NCI-H1092 treated with DMSO at 0.1 percent for 48 hours (cell line): ENCODE measurements at places on chromosomes 3 and 15.

DNA sequence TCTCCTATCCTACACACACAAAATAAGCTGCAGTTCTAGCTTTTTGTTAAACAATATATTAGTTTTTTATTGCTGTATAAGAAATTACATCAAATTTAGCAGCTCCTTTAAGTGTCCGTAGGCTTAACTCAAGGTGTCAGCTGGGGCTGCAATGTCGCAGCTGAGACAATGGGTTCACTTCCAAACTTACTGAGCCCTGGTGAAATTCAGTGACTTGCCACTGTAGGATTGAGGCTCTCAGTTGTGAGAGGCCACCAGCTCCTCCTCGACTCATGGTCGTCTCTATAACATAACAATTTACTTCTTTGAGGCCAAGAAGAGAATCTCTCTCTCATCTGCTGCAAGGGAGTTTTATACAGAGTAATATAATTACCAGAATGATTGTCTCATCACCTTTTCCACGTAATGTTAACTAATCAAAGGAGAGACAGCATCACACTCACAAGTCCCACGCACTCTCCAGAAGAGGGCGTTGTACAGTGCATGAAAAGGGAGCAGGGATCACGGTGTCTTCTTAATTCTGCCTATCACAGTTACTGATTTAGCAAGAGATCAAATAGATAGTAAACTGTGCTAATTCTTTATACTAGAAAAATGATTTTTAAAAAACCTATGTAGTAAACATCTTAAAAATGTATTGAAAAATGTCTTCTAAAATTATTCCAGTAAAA, 735.6 kb upstream of the GBE1 start:
- peak; percentile 18 for DNase-seq

GRCh38 chr3:69162308-69162980, 40.0 kb upstream of the LMOD3 start:
- DNase-seq: no peak

DNA sequence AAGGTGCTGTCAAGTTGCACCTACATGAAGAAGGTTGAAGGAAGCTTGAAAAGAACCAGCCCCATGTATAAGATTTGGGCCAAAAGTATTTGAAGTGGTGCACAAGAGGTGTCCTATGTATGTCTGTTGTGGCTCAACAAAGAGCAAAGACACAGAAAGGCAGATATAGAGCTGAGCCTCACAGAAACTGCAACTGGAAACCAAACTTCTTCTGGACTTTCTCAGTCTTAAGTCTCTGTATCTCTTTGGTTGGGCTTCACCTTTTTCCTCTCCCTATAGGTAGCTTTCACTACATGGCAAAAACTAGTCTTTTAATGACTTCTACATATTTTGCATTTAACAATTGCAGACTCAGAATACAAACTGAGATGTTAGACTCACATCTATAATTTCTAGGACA, 8.8 kb upstream of the CMC1 start:
- DNase-seq: no peak

DNA sequence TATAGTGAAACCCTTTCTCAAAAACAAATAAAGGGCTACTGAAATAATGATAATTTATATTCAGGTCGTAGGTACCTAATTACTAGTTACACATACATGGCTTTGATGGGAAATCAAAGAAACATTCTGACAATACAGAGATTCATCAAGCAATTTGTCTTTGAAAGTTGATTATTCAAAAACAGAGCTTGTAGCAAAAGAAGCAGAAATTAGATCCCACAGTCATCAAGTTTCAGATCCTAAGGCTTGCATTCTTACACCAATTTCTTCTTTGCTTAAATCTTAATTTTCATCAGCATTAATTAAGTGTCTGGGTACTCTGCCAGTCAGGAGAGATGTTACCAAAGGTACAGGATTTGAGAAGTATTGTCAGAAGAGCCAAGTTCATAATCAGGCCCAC, 1.5 kb upstream of the HEXA start:
- no peak for DNase-seq

GRCh38 chr3:52237657-52238172, 1.2 kb downstream of the TWF2 start:
- no peak for DNase-seq

DNA sequence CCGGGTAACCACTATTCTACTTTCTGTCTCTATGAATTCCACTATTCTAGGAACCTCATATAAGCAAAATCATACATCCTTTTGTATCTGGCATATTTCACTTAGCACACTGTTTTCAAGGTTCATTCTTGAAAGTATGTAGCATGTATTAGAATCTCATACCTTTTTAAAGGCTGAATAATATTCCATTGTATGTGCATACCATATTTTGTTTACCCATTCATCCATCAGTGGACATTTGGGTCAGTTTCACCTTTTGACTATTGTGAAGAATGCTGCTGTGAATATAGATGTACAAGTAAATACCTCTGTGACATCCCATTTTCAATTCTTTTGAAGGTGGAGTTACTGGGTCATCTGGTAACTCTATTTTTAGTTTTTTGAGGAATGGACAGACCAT, 36.6 kb upstream of the SEC22A start:
- no peak for DNase-seq

- DNase-seq: no peak
Observed at GRCh38 chr15:62601777-62602545, 436.9 kb upstream of the C2CD4B start.

DNA sequence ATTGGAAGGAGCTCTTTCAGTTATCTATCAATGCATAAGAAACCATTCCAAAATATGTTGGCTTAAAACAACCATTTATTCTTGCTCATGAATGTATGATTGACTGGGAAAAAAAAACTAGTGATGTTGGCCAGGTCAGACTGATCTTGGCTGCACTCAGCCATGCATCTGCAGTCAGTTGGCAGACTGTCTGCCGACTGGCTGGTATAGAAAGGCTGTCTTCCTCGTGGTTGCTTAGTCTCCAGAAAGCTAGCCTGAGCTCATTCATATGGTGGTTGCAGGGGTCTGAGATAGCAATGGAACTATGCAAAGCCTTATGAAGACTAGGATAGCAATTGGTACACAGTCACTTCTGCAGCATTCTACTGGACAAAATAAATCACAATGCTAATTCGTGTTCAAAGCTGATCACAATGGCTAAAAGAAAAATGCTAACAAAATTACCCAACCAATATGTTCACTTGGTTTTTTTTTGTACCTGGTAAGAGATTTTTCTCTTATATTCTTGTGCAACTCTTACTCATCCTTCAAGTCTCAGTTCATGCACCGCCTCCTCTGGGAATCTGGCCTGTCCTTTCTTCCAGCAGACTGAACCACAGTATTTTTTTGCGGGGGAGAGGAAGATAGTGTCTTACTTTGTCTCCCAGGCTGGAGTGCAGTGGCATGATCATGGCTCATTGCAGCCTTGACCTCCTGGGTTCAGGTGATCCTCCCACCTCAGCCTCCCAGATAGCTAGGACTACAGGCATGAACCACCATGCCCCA, 126.8 kb downstream of the KCNAB1 start:
- DNase-seq: no peak

DNA sequence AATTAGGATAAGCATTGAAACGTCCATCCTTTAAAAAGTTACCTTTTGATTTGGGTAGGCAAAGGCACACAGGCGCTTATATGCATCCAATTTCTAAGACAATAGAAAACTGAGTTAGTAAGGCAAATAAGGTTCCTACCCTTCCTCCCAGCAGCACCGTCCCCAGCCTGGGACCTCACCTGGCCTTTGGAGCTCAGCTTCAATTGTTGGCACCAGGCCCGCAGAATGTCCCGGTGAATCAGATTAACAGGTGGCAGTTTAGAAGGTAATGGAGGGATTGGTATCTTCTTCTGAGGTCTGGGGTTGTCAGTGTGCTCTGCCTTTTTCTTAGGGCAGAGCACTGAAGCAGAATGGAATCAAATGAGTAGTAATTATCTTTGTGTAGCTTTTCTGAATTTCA, 5.7 kb downstream of the DPPA4 start:
- DNase-seq: no peak

DNA sequence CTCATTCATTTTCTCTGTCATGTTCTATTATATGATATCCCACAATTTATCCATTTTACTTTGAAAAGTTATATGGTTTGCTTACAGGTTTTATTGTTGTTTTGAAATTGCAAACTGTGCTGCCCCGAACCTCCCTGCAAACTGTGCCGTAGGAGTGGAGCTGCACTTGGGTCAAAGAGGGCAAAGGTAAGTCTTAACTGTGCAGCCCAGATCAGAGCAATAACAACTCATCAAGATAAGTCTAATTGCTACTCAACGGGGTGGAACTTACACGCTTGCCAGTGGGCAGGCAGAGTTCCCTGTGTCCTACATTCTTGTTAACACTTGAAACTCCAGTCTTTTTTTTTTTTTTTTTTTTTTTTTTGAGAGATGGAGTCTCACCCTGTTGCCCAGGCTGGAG, 33.2 kb downstream of the ZDHHC19 start:
- DNase-seq: no peak

DNA sequence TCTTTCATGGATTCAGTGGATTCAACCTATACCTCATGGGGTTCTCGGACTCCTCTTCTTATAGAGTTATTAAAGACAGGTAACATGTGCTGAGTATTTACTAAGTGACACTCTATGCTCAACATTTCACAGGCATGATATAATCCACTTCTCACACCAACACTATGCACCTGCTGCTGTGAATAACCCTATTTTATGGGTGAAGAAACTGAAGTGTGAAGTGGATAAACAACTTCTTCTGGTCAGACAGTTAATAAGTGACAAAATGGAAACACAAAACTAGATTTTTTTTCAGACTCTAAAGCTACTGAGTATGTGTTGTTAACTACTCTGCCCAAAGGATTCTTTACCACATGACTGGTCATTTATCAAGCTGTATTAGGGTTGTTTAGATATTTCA, 403.5 kb downstream of the DIPK2A start:
- no peak for DNase-seq

DNA sequence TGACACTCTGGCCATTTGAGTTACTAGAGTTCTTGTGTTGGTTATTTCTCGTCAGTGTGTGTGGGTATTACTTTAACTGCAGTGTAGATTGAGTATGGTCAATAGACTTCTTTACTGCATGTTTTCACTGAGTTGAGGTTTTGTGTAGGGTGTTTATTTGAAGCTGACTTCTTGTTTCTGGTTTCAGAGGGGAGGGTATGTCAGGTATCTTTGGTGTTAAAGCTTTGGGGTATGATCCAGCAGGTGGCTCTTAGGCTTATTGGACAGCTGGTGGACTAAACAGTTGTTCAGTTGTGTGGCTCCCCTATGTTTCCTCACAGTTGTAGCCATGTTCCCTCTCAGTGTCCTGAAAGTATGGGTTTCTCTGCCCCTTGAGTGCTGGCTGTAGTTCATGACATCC, 72.0 kb downstream of the AKAP13 start:
- DNase-seq: no peak

GRCh38 chr3:127997961-127998360, 54.3 kb upstream of the SEC61A1 start:
- DNase-seq: peak; percentile 7

GRCh38 chr15:73683777-73684580, at the start of gene CD276:
Gene CD276 (plus strand): TSS chr15:73684383. CDS start chr15:73699640, 15,257 bp downstream.
- peak; percentile 34 for DNase-seq

DNA sequence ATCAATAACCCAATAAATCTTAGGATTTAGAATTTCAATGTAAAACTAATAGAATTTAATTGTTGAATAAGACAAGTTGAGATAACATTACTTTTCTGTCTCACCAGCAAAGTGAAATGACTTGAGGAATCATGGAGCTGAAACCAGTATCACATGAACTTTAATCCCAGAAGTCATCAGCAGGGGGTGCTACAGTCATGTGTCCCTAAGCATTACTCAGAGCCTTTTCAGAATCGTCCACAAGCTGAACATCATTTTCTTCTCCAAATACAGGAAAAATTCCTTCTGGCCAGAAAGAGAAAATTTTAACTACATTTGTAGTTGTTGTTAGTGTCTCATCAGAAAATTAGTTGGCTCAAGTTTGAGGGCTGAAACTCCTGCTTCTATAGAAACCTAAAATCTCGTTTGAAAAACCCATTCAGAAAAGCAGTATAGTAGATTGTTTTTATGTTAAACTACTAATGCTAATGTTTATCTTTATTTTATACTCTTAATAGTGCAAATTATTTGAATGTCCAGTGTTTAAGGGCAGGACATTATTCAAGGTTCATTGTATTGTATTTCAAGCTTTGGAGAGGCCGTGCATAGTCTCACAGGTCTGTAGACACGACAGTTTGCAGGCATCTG, 384.1 kb downstream of the PLOD2 start:
- DNase-seq: no peak

GRCh38 chr3:9729419-9729818, 2.1 kb upstream of the BRPF1 start:
- DNase-seq: no peak

- DNase-seq: no peak
Observed at GRCh38 chr15:68211656-68212320, 6.7 kb upstream of the CALML4 start.

DNA sequence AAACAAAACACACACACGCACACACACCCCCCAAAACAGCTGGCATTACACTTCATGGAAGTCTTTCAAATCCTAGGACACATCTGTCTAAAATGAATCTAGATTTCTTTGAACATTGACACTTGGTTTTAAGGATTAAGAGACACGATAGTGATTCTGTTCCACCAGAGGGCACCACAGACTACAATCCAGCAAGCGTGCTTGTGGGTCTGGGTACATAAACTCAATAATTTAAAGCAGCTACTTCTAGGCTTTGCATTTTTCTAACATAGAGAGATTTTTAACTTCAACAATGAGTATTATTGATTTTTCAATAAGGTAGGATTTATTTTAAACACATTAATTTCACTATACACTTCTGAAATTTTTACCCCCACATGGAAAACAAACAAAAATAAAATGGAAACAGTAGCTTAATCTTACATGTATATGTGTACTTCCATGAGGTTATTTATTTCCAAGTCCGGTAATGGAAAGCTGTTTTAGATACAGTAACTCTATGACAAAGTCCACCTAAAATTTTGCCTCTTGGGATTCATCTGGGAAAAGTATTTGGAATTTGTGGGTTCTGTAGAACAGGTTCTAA, 564.0 kb upstream of the TGFBR2 start:
- peak; percentile 59 for DNase-seq

GRCh38 chr15:100572362-100572983, 29.5 kb downstream of the LINS1 start:
- peak; percentile 2 for DNase-seq

DNA sequence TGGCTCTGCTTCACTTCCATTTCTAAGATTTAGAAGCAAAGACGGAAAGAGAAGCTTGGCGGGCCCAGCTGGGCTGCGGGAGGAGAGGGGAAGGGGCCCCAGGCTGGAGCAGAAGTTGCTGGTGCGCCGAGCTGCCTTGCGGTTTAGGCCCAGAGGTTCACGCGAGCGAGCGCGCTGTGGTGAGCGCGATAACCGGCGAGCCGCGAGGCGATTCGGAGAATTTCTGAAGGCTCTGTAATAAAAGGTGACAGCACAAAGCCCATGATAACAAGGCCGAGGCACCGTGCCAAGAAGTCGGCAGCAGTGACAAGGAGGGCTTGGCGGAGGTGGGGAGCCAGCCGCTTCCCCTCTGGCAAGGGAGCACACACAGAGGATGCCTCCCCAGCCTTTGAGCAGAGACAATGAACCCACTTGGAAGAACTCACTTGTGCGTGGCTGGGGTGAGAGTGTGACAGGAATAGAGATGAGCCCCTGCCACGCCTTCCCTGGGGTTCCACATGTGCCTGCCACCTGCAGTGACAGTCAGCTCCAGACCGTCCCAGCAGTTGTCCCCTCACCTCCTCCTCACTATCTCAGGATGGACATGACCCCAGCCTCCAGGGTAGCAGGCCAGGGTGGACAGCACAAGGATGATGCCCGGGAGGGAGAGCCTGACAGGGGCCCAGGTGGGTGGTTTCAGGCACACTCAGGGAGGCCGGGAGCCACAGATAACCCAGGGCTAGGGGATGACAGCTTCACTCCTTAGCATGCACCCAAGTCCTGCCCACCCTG, 315.2 kb downstream of the UACA start:
- DNase-seq: no peak
